ENCODE measurements at places on chromosomes 12 and 14. TPM values are rescaled to one million over a fixed set of nuclear protein-coding genes. Genes with fewer than 3 reads are reported as not detected.

Gene GLIPR1L2
- 0.36 TPM for total RNA-seq

Gene KRT85
- not detected for total RNA-seq

Gene ERBB3
- 1.1 TPM for total RNA-seq

Gene SLC6A13
- total RNA-seq, result not detected

Gene ACSM4
- total RNA-seq, result not detected

Gene LRRC10
- not detected for total RNA-seq

Gene EP400
- total RNA-seq, result 14.5 TPM

Gene NFYB
- 22.4 TPM for total RNA-seq

Measured in osteoblast (primary cell).